ENCODE measurements at places on chromosomes 13 and 19.

DNA sequence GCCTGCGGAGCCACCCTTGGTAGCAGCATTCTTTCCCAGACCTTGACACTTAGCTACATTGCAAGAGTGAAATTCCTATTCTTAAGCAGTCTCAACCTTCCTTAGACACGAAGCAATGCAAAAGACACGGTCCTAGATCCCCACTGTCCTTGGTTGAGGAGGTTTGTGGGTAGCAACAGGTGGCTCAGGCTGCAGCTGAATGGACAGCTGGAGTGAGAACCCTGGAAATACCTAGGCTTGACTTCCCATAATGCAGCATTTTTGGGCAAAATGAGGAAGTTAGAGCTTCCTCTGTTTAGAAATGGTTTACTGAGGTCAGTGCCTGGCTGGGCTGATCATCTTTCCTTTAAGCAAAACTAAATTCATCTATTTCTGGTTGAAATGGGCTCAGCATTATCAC, 296.6 kb downstream of the RFC3 start:
- DNase-seq = no peak

DNA sequence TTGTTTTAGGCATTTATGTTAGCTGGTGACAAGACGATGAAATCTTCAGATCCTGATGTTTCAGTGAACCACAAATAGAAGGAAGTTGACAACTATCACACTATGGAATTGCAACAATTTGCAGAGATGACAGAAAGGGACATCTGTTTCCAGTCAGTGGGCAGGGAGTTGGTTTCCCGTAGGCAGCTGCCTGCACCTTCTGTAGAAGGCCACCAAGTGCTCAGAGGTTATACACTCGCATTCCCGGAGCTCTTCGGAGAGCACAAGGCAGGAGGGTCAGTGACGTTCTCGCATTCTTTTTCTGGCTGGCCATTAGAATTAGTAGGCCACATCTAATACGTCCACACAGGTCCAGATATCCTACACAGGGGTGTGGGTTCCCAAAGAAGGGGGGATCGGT, 129.4 kb downstream of the SHISA2 start:
- DNase-seq = no peak

DNA sequence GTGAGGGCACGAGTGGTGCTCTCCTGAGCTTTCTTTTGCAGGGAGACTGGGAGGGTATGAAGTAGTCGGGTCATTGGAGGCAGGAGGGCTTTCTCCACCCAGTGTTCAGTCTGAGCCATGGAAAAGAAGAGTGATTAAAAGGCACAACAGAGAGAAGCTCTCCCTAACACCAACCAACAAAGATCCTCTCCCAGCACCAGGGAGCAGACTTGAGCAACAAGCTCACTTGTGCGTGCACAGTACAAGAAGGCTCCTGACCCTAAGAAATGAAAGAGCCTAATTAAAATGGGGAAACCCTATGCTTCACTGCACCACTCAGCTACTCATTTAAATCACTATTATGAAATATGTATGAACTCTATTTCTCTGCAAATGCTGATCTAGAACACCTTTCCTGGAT, 276.3 kb upstream of the SOX21 start:
- no peak for DNase-seq

GRCh38 chr13:39516096-39516495, 86.9 kb downstream of the LHFPL6 start:
- no peak for DNase-seq

GRCh38 chr19:6039566-6040225, 61.8 kb upstream of the RANBP3 start:
- DNase-seq = no peak

GRCh38 chr13:39452417-39452816, 150.6 kb downstream of the LHFPL6 start:
- no peak for DNase-seq

GRCh38 chr13:30984620-30985019, 52.2 kb downstream of the TEX26 start:
- no peak for DNase-seq
